Inflammatory macrophage treated with lipopolysaccharide for 1 hour (primary cell): ENCODE measurements at places on chromosomes 1 and 21.

DNA sequence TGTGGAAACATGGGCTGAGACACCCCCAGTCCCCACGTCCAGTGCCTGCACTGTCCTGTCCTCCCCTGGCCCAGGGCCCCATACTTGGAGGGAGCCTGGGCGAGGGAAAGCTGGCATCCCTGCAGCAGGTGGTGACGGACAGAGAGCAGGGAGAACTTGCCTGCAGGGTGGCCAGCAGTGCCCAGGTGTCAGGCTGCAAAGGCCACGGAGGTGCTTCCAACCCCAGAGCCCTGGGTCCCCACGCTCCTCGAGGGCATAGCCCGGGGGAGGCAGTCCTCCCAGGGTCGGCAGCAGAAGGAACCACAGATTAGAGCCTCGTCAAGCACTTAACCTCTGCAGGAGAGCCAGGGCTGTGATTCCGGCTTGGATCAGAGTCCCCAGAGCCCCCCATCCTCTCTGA lies 77.5 kb downstream of the ARHGEF16 start:
- DNase-seq = no peak

- DNase-seq = no peak
Observed at GRCh38 chr1:244092964-244093638, 42.0 kb downstream of the ZBTB18 start.

DNA sequence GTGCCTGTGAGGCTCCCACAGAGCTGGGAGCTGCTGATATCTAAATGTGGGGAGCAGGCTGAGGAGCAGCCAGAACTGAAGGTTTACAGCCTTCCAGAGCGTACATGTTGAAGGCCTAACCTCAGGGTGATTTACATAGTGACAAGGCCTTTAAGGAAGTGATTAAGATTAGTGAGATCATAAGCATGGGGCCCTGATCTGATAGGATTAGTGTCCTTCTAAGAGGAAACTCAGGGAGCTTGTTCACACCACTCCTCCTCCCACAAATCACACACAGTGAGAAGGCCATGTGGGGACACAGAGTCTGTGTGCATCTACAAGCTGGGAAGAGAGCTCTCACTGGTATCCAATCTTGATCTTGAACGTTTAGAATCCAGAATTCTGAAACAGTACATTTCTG lies 92.3 kb upstream of the NBPF6 start:
- DNase-seq = no peak

- DNase-seq = no peak
Observed at GRCh38 chr1:27763358-27763757, 9.7 kb upstream of the STX12 start.

DNA sequence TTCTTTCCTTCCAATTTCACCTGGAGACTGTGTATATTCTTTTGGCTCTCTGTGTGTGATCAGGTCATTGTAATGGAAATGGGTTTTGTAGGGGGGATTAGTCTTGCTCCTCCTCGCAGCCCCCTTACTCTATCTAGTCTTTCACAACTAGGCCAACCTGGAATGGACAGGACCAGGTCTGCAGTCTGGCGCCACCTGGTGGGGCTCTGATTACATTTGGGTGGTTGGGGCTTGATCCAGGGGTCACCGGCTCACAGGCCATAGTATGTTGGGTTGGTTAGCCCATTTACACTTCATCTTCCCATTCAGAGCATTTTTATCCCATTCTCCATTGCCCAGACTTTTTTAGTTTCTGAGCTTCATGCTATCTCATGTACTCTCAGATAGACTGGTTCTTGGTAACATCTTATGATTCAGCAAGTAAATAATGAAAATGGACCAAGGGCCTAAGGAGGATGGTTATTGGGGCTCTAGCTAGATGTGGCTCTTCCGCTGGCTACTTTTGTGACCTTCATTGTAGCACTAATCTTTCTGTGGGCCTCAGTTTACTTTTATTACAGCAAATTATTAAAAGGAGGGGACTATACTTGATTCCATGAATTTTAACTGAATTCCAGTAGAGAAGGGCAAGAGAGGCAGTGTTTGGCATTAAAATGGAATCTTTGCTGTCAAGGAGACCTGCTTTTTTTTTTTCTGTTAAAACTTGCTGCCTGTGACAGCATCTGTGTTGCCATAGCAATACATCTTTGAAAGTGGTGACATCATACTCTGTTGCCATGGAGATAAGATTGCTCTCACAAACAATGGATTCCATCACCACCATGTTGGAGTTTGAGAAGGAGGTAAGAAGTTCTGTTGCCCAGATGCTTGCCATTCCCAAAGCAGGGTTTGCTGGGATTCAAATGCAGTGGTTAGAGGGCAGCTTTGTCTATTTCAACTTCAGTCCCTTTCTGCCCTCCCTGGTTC lies 150.1 kb downstream of the PLXNA2 start:
- peak; percentile 22 for DNase-seq

- no peak for DNase-seq
Observed at GRCh38 chr1:232627645-232628334, 2.1 kb downstream of the SIPA1L2 start.

GRCh38 chr1:209368864-209369598 lies 214.5 kb upstream of the CAMK1G start:
- no peak for DNase-seq

DNA sequence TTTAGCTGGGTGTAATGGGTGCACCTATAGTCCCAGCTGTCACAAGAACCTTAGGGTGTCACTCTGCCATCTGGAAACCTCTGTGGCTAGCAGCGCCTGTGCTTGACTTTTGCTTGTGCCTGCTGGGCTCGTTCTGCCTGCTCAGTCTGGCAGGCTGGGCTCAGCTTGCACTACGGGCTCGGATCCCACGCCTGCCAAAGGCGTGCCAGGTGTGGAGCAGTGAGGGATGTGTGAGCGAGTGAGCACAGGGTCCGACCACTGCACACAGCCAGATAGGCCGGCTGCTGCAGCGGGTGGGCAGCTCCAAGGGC lies 2.8 kb upstream of the LSM10 start:
- no peak for DNase-seq

DNA sequence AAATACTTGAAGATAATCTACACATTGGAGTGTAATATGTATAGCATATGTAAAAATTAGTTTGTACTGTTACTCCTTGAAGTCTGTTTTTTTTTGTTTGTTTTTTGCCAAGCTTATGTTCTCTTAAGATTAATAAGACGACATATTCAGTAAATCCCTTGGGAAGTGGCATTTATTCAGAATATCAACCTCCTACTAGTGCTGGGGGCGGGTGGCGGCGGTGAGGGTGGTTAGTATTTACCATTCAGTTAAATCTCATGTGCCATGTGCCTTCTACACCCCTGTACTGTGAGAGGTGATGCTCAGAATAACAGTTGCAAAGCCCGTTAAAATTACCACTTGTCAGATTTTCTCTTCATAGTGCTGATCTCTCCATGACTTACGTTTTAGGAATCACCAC lies 3.0 kb downstream of the BACH1 start:
- DNase-seq = no peak

DNA sequence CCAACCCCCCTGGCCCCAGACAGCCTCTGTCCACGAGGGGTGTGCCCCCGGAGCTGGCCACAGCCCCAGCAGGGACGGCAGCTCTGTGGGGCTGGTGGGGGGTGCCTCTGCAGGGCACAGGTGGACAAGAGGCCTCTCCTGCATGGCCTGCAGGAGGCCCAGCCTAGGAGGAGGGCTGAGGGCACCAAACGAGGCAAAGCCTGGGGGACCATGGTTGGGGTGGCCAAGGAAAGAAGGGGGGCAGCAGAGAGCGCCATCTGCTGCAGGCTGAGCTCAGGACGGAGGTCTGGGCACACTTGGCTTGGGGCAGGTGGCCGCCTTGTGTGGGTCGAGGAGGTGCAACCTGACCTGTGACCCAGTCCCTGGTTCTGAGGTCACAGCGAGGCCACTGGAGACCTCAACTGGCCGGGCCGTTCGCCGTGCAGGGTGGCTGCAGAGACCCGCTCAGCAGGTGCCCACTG lies 27.3 kb downstream of the RRP1 start:
- DNase-seq = no peak

DNA sequence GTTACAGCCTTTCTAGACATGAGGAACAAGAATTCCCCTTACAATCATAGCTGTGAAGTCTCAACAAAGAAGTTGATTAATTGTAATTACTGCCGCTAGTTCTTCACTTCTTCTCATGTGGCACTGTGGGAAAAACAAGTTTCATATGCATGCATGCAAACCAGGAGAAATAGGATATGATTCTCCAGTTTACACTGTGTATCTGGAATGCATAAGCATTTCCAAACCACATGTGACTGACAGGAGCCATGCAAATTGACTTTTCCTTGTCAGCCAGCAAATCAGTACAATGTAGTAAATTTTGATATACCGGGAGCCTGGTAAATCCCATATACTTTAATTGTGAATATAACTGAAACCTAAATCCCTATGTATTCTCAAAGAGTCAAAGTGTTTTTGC lies 279.3 kb downstream of the PAPPA2 start:
- DNase-seq = no peak

DNA sequence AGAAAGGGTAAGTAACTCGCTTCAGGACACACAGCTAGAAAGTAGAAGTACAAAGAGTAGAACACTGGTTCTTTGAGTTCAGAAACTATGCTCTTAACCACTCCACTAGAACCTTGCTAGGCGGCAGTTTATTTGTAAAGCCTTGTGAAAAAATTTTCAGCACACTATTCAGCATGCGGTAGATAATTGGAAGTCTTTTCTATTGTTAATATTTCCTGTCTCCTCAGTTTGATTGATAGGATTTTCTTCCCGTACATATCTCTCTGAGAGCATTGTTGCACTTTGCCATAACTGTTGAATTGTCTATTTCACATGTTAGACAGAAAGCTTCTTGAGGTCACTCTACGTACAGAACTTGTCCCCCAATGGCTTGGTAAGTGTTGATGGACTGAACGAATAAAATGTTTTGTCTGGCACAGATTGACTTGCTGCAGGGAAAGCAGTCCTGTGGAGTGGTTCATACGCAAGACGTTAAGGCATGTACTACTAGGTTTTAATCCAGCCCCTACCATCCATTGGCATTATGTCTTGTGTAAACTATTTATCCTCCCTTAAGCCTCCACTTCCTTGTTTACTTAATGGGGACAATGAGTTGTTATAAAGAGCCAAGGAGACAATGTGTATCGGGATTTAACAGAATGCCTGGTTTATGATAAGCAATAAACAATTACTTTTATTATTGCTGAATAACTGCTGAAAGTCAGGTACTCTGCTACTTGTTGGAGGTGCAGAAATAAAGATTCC lies 35.8 kb downstream of the C1orf21 start:
- DNase-seq = no peak

- DNase-seq = no peak
Observed at GRCh38 chr1:43985984-43986595, 5.3 kb upstream of the CCDC24 start.

- no peak for DNase-seq
Observed at GRCh38 chr1:8660411-8660828, 157.0 kb downstream of the RERE start.

GRCh38 chr1:208929575-208929974 lies 653.9 kb upstream of the CAMK1G start:
- DNase-seq = no peak

DNA sequence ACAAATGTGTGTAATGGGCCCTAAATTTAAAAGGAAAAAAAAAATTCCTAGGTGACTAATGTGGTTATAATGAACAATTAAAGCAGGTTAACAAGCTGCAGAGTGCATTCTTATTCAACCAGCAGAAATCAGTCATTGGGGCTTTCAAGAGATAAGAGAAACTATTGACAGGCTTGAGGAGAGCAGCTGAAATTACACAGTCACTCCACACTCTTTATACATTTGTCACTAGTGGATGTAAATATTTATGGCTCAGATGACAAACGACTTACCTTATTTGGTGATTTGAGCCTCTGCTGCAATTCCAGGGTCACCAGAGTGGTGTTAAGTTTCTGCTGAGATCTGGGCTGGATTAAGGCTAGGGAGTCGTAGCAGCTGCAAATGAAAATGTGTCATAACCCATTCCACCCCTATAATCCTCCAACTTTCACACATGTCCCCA lies 896.3 kb downstream of the TTLL7 start:
- DNase-seq = no peak

- no peak for DNase-seq
Observed at GRCh38 chr1:4053774-4054173, 153.7 kb upstream of the C1orf174 start.

- no peak for DNase-seq
Observed at GRCh38 chr1:232183802-232184201, 446.1 kb downstream of the SIPA1L2 start.

DNA sequence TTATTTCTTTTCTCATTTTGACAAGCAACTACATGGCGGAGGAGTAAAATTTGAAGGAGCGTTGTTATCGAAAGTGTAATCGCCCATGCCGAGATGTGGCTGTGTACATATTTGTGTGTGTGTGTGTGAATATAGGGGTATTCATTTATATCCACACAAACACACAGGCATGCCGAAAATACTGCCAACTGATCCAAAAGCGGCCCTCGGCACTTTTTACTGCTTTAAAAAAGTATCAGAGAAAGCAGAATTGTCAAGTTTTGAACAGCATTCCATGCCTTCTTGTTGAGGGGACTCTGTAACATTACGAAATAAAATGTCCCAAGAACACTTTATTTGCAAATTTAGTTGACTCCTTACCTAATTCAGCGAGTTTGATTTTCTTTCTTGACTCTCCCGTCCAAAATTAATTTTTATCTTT lies 1.1 kb downstream of the PBX1 start:
- no peak for DNase-seq

GRCh38 chr1:212402666-212403321 lies 11.9 kb downstream of the PACC1 start:
- no peak for DNase-seq

DNA sequence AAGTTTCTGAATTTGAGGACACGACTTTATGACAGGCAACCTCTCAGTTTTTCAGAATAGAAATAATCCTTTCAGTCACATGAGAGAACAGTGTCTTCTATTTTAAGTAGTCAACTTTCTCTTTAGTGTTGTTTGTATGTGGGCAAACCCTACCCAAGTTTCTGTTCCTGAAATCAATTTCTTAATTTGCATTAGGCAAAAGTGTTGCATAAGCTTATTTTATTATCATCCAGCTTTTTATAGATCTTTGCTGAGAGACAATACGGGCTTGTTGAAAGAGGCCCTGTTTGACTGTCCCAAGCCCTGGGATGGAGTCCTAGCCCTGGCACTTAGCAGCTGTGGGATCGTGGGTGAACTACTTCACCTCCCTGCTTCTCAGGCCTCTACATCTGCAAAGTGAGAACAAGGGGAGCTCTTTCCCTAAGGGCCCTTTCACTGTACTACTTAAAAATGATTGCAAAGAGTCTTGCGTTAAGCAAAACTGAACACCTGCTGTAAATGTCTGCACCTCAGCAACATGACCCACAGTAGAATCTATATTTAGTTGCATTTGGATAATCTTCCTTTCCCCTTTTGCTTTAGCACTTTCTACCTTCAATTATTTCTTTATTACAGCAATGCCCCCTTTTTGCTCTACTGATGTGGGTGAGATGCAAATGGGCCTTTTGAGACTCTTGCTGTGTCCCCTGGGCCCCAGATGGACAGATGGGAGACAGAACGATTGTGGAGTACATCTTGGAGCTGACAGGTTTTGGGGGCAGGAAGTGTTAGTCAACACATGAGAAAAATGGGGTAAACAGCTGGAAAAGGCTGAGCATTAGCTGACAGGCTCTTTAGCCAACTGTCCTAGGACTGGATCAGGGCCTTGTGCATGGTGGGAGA lies 41.0 kb upstream of the SCAF4 start:
- peak; percentile 88 for DNase-seq

GRCh38 chr1:30783256-30783915 lies 25.8 kb upstream of the LAPTM5 start:
- peak; percentile 80 for DNase-seq
